RWPE2 (cell line): ENCODE measurements at places on chromosomes 3 and 15.

DNA sequence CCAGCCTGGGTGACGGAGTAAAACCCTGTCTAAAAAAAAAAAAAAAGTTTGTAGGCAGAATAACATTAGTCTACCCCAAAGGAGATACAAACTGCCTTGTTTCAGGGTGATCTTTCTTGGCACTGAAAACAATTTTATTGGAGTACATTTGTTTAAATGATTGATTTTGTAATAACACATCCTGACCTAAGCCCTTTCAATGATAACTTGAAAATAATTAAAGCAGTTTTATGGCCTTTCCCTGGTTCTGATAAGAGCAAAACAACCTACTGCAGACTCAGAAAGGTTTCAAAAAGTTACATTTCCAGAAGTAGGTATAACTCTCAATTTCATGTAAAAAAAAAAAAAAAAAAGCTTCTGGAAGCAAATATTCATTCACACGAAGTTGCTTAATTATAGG, 164.4 kb downstream of the ISL2 start:
- no peaks in the 10 kb centered on the region for H3K4me1 ChIP-seq
- DNase-seq, result no peak
- no peak overlapping the region for H3K4me3 ChIP-seq

GRCh38 chr15:29682361-29682760, 139.9 kb downstream of the TJP1 start:
- DNase-seq, result no peak
- no peaks in the 10 kb centered on the region for H3K27me3 ChIP-seq
- no peak overlapping the region for H3K27ac ChIP-seq
- H3K4me3 ChIP-seq, result no peak overlapping the region
- H3K36me3 ChIP-seq, result no peaks in the 10 kb centered on the region

- no peak overlapping the region for H3K4me3 ChIP-seq
- H3K27me3 ChIP-seq, result no peaks in the 10 kb centered on the region
- DNase-seq, result no peak
- H3K36me3 ChIP-seq, result no peaks in the 10 kb centered on the region
- H3K4me1 ChIP-seq, result no peaks in the 10 kb centered on the region
Measured at GRCh38 chr3:62238431-62238830, 134.9 kb downstream of the FEZF2 start.

- H3K36me3 ChIP-seq, result no peaks in the 10 kb centered on the region
- H3K27ac ChIP-seq, result no peak overlapping the region
- no peaks in the 10 kb centered on the region for H3K4me1 ChIP-seq
- DNase-seq, result no peak
Measured at GRCh38 chr3:158103081-158103886, 2.9 kb downstream of the SHOX2 start.

DNA sequence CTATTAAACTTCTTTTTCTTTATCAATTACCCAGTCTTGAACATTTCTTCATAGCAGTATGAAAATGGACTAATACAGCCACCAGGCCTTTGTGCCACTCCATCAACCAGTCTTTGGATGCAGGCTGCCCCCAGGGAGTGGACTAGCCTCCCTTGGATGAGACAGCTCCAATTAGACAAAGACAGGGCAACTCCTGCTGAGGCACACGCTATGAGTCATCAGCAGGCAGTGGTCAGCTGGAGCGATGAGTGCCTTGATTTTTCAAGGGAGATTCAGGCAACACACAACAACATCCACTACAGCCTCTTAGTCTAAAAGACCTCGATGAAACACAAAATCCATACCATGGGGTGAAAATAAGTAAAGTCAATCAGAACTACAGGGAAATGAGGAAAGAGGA, 160.1 kb downstream of the ARRDC4 start:
- H3K4me1 ChIP-seq, result peaks cover 27% of the 10 kb centered on the region
- no peaks in the 10 kb centered on the region for H3K27me3 ChIP-seq
- DNase-seq, result no peak
- no peak overlapping the region for H3K27ac ChIP-seq
- no peak overlapping the region for H3K4me3 ChIP-seq
